ENCODE measurements at places on chromosomes 3 and 15. TPM values are rescaled to one million over a fixed set of nuclear protein-coding genes. Genes with fewer than 3 reads are reported as not detected.

Gene SLC28A1
- not detected for polyA plus RNA-seq

Gene GXYLT2
- 0.16 TPM for polyA plus RNA-seq

Gene RBP2
- not detected for polyA plus RNA-seq

Gene SKOR1
- 0.81 TPM for polyA plus RNA-seq

Gene GOLGA6L4
- 8.4 TPM for polyA plus RNA-seq

Gene ZPLD1
- polyA plus RNA-seq: not detected

Gene ROPN1
- polyA plus RNA-seq: not detected

Gene CDHR4
- polyA plus RNA-seq: not detected

Gene TPRG1
- polyA plus RNA-seq: 1.6 TPM

Gene CELSR3
- 65.5 TPM for polyA plus RNA-seq

Gene MCTP2
- polyA plus RNA-seq: not detected

Gene GPR15
- not detected for polyA plus RNA-seq

Gene NR1I2
- 0.53 TPM for polyA plus RNA-seq

Gene IL5RA
- 0.10 TPM for polyA plus RNA-seq

Measured in neural cell (in vitro differentiated cells).